ENCODE measurements at places on chromosomes 3 and 15.

- DNase-seq: no peak
These were observed 2.9 kb downstream of the XPC start for GRCh38 chr3:14175383-14176037.

DNA sequence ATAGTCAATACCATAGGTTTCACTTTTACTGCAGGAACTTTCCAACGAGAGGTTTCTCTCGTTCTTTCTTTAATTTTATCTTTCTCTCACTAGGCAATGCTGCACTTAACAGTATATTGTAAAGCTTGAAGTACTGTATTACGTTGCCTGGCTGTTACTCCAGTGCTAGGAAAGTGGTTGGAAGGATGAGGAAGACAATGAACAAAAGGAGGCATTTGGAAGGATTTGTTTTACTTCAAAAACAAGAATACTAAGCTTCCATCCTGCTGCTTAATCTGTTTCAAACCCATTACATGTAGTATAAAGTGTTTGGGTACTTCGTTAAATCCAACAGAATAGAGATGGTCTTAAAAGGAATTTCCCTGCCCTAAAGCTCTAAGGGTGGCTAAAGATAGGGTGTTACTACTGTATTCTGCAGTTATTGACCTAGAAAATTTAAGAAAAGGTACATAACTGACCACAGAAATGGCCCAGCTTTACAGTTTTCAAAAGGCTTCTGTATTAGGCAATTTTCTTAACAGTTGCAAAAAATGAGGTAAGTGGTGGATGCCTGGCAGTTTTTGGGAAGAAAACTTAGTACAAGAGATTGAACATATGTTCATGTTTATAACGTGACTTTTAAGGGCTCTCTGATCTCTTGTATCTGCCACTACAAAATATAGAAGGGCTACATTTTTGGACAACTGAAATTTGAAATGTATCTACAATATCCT, 785 bp upstream of the IFT57 start:
- no peak for DNase-seq

DNA sequence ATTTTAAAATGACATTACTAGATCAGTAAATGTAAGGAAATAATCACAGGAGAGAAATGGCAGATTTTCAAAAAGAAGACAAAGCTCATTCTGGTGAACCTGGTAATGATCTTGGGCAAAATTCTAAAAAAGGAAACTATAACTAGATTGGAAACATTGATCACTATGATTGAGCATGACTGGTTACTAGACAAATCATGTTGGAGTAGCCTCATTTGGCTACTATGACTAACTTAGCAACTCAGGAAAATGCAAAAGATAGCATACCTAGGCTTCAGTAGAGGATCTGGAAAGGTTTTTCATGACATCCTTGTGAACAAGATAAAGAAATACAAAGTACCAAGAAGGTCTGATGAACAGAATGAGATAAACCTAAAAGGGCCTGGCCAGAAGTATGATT, 7.6 kb upstream of the TMF1 start:
- DNase-seq: no peak

GRCh38 chr3:77262361-77262760, 222.5 kb downstream of the ROBO2 start:
- DNase-seq: no peak

GRCh38 chr3:186287711-186288110, 74.3 kb downstream of the DGKG start:
- DNase-seq: peak; percentile 84

All from retinal pigment epithelial cell (primary cell).